ENCODE measurements at places on chromosomes 2 and 18.

- no peak for DNase-seq
These were observed 147.4 kb downstream of the TFCP2L1 start for GRCh38 chr2:121137571-121137970.

DNA sequence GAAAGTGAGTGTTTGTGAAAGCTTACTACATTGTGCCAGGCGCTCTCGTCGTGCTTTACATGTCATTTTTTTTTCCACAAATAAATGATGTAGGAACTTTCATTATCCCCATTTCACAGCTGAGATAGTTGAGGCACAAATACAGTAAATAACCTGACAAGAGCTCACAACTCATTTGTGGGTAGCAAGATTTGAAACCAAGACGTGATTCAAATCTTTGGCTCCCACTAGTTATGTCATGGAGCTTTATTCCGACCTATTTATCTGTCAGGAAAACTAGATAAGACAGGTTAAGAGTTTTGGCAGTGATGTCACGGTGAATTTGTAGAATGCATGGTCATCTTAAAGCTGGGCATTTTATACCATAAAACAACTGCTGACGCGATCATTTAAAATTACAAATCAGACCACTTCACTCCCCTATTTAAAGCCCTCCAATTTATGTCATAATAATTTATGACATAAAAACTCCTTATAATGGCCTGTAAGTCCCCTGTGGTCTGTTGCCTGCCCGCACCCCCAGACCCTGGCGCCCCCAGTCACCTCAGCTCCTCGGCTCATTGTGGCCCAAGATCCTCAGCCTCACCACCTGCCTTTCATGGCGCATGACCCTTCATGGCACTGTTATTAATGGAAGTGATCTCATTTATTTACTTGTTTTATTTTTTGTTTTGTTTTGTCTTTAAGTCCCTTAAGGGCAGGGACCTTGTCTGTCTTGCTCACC, 678 bp upstream of the ZNF24 start:
- DNase-seq, result no peak

- DNase-seq, result no peak
These were observed 2.1 kb upstream of the TMEM131 start for GRCh38 chr2:97997784-97998392.

DNA sequence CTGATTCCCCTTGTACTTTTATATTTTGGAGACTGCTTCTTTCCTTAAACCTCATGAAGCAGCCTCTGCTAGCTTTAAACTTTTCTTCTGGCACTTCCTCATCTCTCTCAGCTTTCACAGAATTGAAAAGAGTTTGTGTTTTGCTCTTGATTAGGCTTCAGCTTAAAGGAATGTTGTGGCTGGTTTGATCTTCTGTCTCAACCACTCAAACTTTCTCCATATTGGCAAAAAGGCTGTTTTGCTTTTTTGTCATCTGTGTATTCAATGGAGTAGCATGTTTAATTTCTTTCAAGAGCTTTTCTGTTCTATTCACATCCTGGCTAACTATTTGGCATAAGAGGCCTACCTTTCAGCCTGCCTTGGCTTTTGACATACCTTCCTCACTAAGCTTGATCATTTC, 36.3 kb upstream of the MSTN start:
- no peak for DNase-seq

DNA sequence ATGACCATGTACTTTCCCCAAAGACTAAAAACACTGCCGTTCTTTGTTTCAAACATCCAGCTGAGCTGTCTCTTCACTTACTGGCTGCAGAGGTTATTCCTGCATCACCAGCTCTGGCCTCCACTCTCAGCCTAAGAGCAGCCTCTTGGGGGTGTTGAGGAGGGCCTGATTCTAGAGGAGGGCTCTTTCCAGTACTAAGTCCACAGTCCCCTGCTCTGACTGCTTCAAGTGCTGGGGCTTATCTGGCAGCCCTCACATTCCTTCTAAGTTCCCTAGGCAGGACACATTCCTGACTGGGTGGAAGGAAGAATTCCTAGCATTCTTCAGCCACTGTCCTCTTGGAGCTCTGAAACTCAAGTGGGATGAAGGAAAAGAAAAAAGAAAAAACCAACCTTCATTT, 32.9 kb upstream of the EHBP1 start:
- no peak for DNase-seq

GRCh38 chr18:52190631-52191030, 149.4 kb upstream of the DCC start:
- DNase-seq, result no peak
